Activated naive CD4-positive, alpha-beta T cell treated with anti-CD3 and anti-CD28 coated beads, Interleukin-2, amount 50 U/mL, for 16 hours (primary cell): ENCODE measurements at places on chromosomes 7 and 10.

- DNase-seq: no peak
Observed at GRCh38 chr7:5218564-5219360, 28.7 kb downstream of the WIPI2 start.

DNA sequence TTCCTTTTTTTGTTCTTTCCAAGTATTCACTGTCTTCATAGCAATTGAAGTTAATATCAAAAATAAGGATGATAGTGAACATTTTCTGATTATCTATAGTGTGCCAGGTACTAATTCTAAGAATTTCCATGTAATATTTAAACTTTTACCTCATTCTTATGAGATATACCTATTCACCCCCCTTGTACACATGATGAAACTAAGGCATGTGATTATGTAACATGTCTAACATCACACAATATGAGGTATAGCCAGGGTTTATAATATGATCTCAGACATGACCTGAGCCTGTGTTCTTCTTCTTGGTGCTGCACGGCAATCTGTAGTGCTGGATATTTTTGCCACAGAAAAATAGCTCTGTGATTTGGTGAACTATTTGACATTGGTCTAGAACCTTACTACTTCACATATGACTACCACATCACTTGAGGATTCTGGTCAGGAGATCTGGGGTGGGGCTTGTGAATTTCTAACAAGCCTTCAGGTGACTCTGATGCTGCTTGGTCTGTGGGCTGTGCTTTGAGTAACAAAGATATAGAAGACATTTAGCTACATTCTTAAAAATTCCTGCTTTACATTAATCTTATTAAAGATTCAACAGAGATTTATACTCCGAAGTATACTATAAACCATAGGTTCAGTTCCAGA is 79.1 kb downstream of the TRIM24 start:
- DNase-seq: no peak

DNA sequence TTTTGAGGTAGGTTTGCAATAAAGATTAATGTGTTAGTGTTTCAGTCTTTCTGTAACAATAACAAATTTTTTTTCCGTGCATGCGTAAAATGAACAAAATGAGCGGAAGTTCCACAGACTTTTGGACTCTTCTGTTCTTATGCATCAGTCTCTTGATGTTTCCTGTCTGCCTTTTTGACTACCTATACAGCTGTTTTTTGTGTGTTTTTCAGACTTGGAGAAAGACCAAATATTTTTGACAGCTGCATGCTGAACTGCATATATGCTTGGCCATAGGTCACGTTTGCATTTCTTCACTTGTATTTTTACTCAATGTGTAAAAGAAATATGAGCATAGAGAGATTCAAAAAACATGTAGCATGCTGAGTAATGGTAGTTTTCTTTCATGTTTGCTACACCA is 119.3 kb downstream of the BBS9 start:
- no peak for DNase-seq

- no peak for DNase-seq
Observed at GRCh38 chr7:145263886-145264285, 428.0 kb upstream of the TPK1 start.

- no peak for DNase-seq
Observed at GRCh38 chr7:32158751-32159745, 88.8 kb upstream of the PDE1C start.

GRCh38 chr10:54342058-54342457 is 459.0 kb downstream of the PCDH15 start:
- no peak for DNase-seq

GRCh38 chr10:1544929-1545328 is 192.4 kb downstream of the ADARB2 start:
- DNase-seq: no peak

DNA sequence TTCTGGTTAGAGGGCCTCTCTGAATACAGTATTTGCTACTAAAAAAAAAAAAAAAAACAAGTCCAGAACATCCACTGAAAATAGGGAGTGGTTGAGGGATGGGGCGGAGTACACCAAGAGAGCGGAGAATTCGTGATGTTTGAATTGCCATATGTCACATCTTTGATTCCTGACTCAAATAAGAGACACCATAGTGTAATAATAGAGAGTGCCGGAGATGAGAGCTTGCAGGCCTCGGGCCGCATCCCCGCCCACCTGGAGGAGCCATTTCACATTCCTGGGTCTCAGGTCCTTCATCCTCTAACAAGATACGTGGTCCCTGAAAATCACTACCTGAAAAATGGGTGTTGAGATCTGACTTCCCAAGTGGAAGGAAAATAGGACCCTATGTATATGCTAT is 46.8 kb downstream of the KIAA1549 start:
- DNase-seq: no peak

GRCh38 chr10:44382131-44382858 is 2.6 kb downstream of the CXCL12 start:
- DNase-seq: no peak

GRCh38 chr7:47782792-47783191 is 165.5 kb downstream of the PKD1L1 start:
- no peak for DNase-seq

GRCh38 chr10:24292304-24293293 is 83.7 kb downstream of the KIAA1217 start:
- no peak for DNase-seq

DNA sequence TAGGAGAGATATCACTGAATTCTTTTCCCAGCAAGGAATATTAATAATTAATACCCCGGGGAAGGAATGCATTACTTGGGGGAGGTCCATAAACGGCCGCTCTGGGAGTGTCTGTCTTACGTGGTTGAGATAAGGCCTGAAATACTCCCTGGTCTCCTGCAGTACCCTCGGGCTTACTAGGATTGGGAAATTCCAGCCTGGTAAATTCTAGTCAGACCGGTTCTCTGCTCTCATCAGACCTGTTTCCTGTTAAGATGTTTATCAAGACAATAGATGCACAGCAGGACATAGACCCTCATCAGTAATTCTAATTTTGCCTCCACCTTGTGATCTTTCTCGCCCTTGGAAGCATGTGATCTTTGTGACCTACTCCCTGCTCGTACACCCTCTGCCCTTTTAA is 162.8 kb upstream of the KCND2 start:
- DNase-seq: no peak

GRCh38 chr7:28419716-28420115 is 7.4 kb downstream of the CREB5 start:
- DNase-seq: no peak

GRCh38 chr10:3469639-3470020 is 297.0 kb upstream of the PITRM1 start:
- DNase-seq: no peak

DNA sequence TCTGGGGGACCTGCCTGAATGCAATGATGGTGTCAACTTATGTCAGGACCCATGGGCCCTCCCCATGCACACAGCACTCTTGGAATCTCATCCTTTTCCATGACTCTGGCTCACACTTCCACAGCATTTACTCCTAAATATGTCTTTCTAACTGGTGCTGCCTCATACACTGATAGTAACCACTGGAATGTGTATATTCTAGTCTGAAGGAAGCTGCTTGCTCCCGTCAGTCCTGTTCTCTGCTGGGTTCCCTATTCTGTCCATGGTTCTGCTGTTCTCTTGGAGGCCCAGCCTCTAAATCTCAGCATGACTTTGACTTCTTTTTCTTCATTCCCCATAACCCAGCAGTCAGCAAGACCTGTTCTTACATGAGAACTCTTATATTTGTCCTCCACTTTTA is 1055.1 kb downstream of the KCNMA1 start:
- DNase-seq: no peak

GRCh38 chr10:57628592-57629284 is 639.0 kb downstream of the IPMK start:
- no peak for DNase-seq

GRCh38 chr7:27168265-27168947 is 3.1 kb upstream of the HOXA9 start:
- DNase-seq: no peak

DNA sequence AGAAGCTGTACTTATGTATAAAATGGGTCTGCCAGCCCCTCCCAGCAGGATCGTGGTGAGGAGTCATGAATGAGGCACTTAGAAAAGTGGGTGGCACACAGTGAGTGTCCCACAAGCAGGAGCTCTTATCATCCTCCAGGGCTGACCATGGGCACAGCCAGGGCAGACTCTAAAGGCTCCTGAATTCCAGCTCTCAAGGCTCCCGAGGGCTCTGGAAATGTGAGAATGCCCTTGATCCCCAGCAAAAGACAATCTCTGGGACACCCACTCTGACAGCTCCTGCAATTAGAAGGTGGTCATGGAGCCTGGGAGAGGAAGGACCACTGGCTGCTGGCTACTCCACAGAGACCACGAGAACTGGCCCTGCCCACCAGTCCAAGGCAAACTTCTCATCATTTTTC is 1.6 kb downstream of the VSTM4 start:
- DNase-seq: no peak

DNA sequence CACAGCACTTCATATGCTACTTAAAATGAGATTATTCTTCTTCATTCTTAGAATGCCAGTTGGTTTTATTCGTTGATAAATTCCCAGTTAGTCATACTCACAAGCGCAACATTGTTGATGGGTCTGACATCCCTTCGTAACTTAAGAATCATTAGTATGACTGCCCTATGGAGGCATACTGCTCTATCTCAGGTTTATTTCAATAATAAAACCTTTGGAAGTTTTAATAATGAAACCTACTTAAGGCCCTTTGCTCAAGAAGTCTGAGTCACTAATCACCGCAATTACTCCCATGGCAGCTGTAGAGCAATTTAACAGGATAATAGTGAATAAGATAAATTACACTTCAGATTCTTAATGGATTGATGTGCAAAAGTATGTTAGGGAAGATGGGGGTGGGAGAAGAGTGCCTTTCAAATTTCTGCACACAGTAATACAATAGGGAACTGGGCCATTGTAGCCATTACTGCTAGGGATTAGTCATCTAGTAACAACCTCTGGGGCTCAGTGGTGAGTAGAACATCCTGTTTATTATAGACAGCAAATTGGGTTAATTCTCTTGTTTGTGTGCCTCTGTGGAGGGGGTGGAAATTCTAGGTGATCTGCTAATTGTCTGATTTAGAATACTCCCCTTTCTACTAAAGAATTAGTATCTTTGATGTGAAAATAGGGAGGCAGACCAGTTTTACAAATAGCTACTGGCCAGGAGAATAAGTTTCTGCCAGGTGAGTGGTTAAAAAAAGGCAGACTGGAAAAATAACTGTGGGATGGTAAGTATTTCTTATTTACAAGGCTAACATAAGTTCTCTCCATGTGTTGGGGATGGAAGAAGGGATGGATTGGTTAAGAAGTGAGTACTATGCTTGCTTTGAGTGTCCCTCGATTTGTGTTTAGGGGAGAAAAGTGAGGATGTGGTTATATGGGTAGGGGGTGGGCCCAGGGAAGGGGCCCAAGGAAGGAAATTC is 74.5 kb upstream of the VKORC1L1 start:
- DNase-seq: no peak

DNA sequence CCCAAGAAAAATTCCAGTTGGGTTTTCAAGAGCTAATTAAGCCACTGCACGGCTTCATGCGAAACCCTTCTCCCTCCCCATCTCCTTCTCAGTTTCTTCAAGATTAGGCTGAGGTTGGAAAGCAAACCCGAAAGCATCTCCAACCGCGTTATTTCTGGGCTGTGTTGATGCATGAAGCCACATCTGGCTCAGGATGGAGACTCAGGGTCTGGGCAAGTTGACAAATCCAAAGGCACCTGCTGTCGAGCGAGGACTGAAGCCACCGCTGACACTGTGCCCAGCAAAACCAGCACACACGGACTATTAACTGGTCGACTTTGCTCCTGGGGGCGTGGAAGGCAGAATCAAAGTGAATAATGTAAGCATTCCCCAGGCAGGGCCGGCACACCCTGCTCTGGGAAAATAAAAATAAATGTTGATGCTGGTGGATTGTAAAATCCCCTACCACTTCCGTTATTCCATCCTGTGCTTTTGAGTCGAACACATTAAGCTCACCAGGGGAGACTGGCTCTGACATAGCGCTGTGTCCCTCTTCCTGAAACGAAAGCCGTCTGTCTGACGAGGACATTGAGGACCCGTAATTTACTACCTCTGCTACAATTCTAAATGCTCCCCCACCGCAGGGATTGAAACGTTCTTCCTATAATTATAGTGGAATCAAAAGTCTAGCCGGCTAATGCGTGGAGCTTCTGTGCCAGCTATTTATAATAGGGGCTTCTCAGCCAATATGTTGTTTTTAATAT is 269.8 kb downstream of the ADARB2 start:
- no peak for DNase-seq

DNA sequence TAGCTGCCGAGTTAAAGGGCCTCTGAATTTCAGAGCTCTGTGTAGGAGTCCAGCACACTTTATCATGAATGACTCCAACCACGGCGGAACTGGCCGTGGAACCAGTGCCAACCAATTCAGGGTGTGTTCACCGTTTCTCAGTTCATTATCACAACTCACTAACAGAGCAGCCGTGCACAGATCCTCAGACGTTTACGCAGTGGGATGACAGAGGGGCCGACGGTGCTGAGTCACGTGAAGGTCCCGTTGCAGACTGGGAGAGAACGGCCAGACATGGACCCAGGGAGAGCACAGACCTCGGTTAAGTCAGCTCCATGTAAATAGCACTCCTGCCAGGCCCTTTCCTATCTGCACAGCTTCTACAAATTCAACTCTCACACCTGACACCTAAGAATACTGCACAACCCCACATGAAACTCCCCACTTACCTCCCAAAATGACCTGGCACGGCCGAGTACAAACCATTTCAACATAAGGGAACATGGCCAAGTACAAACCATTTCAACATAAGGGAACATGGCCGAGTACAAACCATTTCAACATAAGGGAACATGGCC is 95.5 kb downstream of the DIP2C start:
- DNase-seq: no peak

DNA sequence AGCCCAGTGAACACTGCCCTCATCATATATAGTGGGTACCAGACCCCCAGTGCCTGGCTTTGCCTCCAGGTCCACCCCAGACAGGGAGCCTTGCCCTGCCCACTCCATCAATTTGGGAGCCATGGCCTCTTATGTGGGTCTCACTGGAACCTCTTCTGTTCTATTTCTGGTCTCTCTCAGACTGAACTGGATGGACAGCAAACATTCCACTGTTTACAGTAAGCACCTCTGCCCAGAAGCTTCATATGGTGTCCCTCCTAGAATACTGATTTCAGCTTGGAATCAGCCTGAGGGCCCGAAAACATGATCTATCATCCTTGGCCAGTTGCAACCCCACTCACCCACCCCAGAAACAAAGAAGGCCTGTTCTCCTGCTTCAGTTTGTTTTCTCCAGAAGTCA is 81.0 kb upstream of the SLF2 start:
- no peak for DNase-seq

- DNase-seq: no peak
Observed at GRCh38 chr7:108083980-108084379, 46.2 kb downstream of the LAMB4 start.

GRCh38 chr7:22612776-22613175 is 112.8 kb upstream of the STEAP1B start:
- DNase-seq: no peak

- DNase-seq: no peak
Observed at GRCh38 chr10:70858759-70859158, 29.6 kb downstream of the PCBD1 start.

GRCh38 chr10:2119316-2119715 is 382.0 kb upstream of the ADARB2 start:
- no peak for DNase-seq

DNA sequence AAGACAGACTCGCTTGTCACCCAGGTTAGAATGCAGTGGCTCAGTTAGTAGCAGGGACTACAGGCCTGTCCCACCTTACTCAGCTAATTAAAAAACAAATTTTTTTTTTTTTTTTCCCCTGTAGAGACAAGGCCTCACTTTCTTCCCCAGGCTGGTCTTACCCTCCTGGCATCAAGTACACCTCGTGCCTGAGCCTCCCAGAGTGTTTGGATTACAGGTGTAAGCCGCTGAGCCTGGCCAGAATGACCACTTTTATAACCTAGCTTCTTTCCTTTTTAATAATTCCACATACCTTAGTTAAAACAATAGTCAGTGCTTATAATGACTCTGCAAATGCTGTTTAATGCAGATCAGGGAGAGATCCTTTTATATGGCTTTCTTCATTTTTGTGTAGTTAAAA is 31.3 kb downstream of the RSBN1L start:
- DNase-seq: no peak
